ENCODE measurements at places on chromosomes 13 and 19. TPM values are rescaled to one million over a fixed set of nuclear protein-coding genes. Genes with fewer than 3 reads are reported as not detected.

The DCT gene
- 0.88 TPM for total RNA-seq

DNA sequence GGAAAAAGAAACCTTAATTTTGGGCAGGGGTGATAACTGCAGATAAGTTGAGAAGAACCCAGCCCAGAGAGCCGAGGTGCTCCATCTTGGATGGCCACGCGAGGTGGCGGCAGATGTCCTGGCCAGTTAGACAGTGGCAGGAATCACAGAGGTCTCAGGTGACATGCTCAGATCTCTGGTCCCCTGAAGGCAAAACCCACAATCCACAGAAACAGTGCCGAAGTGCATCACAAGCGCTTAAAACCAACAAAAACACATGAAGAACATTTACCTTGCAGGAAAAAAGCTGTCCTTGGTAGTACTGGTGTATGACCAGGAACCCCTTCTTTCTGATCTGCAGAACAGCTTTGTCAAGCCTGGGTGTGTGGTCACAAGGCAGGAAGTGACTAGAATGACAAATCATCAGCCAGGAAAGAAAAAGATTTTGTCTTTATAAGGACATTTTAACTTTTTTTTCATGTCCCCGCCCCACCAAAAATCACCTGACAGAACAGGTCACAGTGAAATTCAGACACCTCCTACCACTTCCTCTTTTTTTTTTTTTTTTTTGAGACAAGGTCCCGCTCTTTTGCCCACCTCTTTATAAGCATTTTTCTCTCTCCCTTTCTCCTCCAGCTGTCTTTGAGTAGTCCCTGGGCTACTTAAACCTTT lies at the start of gene LCP1:
Gene LCP1 (minus strand): TSS at position 338 of the 651 bp plus-strand sequence. CDS start 22,515 bp downstream, outside the sequence.
- no peak for DNase-seq

The CASP14 gene
- total RNA-seq = not detected

GRCh38 chr13:41398494-41399170 lies 58.7 kb upstream of the RGCC start:
- DNase-seq = no peak

The TINCR gene
- total RNA-seq = 5.3 TPM

The F2RL3 gene
- 8.2 TPM for total RNA-seq

DNA sequence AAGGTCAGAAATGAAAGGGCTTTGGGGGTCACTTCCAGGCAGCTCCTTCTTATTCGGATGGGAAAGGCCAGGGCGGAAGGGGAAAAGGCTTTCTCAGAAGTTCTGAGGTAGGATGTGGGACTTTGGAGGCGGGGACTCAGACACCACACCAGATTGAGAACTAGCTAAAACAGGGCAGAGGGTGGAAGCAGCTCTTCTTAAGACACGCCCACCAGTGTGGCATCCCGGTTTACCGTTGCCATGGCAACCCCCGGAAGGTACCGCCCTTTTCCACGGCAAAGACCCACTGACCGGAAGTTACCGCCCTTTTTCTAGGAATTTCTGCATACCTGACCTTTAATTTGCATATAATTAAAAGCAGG lies 3.8 kb upstream of the LILRA5 start:
- DNase-seq = no peak

GRCh38 chr13:110089815-110090214 lies 217.1 kb downstream of the COL4A1 start:
- no peak for DNase-seq

- DNase-seq = peak; percentile 70
These were observed 83.2 kb upstream of the MCF2L start for GRCh38 chr13:112885782-112886268.

The SLC17A7 gene
- total RNA-seq = not detected

The RGL3 gene
- 19.0 TPM for total RNA-seq

The CEACAM21 gene
- 2.8 TPM for total RNA-seq

DNA sequence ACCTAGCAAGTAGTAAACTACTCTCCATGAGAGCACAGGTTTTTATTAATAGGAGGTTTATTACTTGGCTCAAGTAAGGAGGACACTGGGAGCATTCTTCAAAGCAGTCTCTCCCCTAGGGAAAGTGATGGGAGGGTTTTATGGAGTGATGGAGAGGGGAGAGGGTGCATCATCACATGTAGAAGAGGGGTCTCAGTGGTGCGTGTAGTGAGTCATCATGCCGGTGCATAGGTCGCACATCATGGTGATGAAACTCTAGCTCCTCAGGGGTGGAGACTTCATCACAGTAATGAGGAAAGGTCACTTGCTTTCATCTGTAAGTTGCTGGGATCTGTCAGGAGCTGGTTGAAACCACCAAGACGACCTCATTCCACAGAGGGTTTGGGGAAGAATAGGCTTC lies 210.8 kb upstream of the UBL3 start:
- no peak for DNase-seq

- DNase-seq = no peak
These were observed 39.8 kb upstream of the GPI start for GRCh38 chr19:34325181-34325580.

DNA sequence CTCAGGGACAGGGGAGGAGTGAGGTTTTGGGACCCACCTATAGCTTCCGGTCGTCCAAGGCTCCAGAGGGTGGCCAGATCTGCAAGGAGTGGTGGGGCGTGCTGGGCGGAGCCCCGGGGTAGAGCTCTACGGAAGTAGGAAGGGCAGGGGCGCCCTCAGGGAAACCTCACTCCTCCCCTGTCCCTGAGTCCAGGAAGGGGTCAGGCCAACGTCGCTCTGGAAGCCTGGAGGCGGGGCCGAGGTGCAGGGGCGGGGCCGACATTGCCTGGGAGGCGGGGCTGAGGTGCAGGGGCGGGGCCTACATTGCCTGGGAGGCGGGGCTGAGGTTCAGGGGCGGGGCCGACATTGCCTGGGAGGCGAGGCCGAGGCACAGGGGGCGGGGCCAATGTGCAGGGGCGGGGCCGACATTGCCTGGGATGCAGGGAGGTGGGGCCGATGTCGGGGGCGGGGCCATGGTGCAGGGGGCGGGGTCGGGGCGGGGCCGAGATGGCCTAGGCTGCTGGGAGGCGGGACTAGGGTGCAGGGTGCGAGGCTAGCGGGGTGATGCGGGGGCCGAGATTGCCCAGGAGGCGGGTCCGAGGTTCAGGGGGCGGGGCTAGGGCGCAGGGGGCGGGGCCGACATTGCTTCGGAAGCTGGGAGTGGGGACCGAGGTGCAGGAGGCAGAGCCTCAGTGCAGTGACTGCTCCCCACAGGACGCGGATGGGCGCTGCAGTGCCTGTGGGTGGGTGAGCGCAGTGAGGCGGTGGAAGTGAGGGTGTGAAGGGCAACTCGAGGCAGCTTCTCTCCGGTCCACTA lies 4.9 kb upstream of the PALM start:
- peak; percentile 77 for DNase-seq

The ZNF628 gene
- total RNA-seq = 1.0 TPM

DNA sequence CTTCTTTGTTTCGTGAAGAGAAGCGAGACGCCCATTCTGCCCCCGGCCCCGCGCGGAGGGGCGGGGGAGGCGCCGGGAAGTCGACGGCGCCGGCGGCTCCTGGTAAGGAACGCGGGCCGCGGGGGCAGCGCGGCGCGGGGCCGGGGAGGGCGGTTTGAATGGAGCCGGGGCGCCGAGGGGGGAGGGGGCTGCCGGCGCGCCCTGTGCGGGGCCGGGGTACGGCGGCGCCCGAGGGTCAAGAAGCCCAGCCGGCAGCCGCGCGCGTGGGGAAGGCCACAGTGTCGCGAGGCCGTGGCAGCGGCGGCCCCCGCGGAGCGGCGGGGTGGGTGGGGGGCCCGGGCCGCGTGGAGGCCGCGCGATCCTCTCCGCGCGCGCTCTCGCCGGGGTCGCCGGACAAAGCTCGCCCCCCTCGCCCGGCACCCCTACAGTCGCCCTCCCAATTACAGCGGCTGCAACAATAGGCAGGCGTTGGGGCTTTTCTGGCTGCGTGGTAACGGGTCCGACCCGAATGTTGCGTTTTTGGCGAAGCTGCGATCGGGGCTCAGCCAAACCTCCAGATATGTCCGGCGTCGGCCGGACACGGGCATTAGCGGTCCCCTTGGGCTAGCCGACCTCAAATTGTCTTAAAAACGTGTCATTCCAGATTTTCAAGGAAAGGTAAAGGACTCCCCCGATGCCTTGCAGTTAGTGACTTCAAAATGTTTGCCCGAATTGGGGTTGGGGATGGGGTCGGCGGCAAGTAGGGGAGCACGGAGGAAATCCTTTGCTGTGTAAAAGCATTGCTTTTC lies 437 bp downstream of the SMARCA4 start:
- no peak for DNase-seq

The ICAM1 gene
- 20.6 TPM for total RNA-seq

- DNase-seq = no peak
These were observed 1251.0 kb downstream of the PCDH17 start for GRCh38 chr13:58882516-58882915.

DNA sequence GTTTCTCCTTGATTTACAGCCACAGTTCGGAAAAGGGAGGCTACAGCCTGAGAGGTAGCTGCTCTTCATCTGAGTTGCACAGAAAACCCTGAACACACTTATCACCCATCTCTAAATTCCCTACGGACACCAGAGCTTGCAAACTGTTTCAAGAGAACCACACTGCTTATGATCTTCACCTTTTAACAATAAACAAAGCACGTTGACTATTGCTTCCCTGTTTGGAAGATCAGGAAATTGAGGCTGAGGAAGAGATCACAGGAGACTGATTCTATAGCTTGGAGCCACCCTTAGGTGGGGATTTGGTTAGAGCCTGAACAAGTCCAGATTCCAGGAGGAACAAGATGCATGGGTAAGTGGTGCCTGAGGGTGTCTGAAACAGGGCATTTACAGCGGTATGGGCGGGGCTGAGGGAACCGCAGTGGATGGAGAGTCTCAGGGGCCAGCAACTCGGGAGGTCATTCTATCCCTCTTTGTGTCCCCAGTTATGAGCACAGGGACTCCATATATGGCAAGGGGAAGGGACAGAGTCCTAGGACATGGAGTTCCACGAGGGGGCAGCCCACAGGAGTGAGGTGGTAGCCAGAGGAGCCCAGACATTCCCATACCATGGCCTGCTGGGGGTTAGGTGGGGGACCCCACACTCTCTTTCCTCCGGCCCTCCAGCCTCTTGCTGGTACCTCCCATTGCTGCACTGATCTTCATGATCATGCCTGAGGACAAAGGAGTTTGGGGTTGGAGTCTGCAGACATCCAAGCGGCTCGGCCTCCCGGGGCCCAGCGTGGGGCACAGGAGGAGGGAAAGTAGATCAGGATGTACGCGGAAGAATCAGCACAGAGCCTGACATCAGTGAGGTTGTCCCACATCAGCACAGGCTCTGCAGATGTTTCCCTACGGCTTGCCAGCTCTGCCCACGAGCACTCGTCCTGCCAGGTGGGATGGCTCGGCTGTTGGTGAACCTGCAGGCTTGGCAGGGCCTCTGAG lies 162.3 kb upstream of the ZNF536 start:
- no peak for DNase-seq

The MAST1 gene
- total RNA-seq = 1.2 TPM

The WTIP gene
- total RNA-seq = 5.9 TPM

DNA sequence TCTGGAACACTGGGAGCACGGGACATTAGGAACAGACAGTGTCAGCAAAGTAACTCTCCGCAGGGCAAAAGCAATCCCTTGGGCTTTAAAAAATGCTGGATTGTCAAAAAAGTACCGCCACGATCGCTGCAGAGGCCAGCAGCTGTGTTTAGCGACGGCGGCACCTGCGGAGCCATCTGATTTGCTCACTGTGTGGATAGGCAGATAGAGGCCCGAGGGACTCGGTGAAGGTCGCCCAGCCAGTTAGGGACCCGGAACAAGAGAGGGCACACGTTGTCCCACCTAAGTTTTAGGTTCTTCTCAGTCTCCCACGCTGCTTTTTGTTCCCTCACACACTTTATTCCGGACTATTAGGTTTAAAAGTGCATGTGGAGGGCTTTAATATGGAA lies 238.3 kb downstream of the TEX29 start:
- no peak for DNase-seq

GRCh38 chr19:4288091-4288777 lies 9.2 kb downstream of the SHD start:
- no peak for DNase-seq

The STOML3 gene
- 0.35 TPM for total RNA-seq

- DNase-seq = no peak
These were observed 151.9 kb downstream of the PTPRS start for GRCh38 chr19:5188548-5189317.

- no peak for DNase-seq
These were observed 187.0 kb downstream of the MYO16 start for GRCh38 chr13:108816375-108816774.

DNA sequence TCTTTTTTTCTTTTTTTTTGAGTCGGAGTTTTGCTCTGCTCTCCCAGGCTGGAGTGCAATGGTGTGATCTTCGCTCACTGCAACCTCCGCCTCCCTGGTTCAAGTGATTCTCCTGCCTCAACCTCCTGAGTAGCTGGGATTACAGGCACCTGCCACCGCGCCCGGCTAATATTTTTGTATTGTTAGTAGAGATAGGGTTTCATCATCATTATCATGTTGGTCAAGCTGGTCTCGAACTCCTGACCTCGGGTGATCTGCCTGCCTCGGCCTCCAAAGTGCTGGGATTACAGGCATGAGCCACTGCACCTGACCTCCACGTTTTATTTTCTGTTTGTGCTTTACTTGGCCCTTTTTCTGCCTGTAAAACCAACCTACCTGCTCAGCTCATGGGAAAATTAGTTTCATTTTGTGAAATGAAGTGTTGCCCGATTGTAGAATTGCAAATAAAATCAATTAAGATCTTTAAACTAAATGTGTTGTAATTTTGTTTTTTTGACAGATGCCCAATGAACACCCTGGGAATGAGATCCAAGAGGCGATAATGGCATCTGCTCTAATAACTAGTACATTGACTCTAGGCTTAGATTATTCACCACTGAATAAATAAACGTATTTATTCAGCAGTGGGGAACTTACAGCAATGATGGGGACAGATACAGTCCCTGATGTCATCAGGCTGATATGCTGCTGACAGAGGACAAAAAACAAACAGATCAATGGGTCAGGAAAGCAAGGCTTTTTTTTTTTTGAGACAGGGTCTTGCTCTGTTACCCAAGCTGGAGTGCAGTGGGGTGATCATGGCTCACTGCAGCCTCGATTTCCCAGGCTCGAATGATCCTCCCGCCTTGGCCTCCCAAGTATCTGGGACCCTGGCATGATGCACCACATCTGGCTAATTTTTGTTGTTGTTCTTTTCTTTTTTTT lies 2.2 kb upstream of the RAB11B start:
- DNase-seq = no peak

DNA sequence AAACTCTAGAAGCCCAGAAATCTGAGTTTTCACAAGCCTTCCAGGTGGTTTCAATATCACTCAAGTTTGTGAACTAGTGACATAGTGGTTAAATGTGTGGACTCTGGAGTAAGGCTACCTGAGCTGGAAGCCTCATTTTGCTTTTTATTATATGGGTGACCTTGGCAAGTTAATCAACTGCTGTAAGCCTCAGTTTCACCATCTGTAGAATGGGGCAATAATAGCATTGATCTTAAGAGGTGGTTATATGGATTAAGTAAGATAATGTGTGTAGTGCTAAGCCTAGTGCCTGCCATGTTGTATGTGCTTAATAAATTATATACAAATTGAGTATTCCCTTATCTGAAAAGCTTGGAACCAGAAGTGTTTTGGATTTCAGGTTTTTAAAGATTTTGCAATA lies 65.5 kb upstream of the SIAH3 start:
- no peak for DNase-seq

The FCAR gene
- total RNA-seq = 0.40 TPM

GRCh38 chr19:29547981-29548380 lies 22.2 kb downstream of the VSTM2B start:
- DNase-seq = no peak
